ENCODE measurements at places on chromosomes 3 and 15. TPM values are rescaled to one million over a fixed set of nuclear protein-coding genes. Genes with fewer than 3 reads are reported as not detected.

- H3K4me3 ChIP-seq = no peak overlapping the region
- no peak for DNase-seq
- H3K27me3 ChIP-seq = no peaks in the 10 kb centered on the region
- H3K36me3 ChIP-seq = no peaks in the 10 kb centered on the region
- H3K27ac ChIP-seq = no peak overlapping the region
- no peaks in the 10 kb centered on the region for H3K4me1 ChIP-seq
These were observed 74.4 kb downstream of the MOBP start for GRCh38 chr3:39541917-39542329.

- H3K27me3 ChIP-seq = no peaks in the 10 kb centered on the region
- no peaks in the 10 kb centered on the region for H3K4me1 ChIP-seq
- no peak overlapping the region for H3K27ac ChIP-seq
- no peak overlapping the region for H3K4me3 ChIP-seq
These were observed 6.0 kb downstream of the PLA2G4F start for GRCh38 chr15:42150219-42150970.

DNA sequence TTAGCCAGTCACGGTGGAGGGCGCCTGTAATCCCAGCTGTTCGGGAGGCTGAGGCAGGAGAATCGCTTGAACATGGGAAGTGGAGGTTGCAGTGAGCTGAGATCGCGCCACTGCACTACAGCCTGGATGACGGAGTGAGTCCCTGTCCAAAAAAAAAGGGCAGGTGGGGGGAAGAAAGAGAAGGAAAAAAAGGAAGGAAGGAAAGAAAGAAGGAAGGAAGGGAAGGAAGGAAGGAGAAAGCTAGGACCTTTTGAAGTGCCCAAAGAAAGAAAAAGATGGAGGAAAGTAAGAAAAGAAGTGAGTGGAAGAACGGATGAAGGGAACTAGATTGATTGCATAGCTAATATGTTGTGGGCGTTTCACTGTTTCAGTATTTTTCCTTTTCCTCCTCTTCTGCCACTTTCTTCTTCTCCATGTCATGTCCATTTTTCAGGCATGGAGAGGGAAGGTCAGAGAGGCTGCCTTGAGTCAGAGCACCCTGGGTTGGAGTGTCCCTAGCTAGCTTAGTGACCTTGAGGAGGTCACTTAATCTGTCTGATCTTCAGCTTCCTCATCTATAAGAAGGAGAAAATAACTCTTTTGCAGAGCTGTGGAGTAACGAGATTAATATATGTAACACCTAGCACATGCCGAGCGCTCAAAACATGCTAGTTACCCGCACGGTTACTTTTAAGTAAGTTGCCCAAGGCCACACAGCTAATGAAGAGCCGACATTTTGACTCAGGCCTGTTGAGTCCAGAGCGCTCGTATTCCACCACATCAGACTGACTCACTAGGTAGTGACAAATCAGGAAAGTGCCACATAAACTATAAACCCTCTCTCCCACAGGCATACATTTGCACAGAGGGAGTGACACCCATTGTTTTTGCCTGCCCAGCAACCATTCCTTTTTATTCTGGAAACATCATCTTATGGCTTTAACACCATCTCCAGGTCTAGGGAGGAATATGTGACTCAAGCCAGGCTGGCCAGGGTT, 42.2 kb downstream of the BHLHE40 start:
- no peaks in the 10 kb centered on the region for H3K36me3 ChIP-seq
- H3K27me3 ChIP-seq = no peaks in the 10 kb centered on the region

DNA sequence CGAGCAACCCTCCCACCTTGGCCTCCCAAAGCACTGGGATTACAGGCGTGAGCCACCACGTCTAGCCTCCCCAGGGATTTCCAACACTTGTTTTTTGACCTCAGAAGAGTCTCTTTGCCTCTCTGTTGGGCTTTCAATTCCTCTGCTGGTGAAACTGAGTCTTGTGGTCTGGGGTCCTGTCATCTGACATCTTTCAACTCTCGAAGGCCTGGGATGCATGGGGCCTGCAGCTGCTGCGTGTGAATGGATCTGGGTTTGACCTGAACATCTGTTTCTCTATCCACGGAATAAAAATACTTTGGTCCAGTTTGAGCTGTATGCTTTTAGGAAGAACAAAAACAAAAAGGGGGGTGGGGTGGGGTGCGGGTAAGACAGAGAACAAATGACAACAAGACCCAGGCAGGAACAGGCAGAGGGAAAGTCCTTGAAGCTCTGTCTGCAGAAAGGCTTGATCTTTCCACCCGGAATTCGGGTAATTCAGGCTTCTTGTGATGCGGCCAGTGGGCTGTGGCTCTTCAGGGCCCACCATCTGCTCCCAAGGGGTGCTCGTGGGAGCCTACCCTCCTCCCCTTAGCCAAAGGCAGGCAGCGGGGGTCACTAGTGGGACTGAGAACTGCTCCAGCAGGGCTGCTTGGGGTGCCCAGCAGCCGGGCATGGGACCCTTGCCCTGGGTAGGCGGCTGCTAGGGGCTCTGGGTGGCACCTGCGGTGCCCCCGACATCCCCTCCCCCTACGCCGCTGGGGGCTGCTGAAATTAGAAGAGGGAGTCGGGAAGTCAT, 71.5 kb downstream of the SLC12A8 start:
- peak overlapping the region; percentile 51 for H3K27ac ChIP-seq
- peak overlapping the region; percentile 49 for H3K4me3 ChIP-seq
- peaks cover 31% of the 10 kb centered on the region for H3K4me1 ChIP-seq
- no peaks in the 10 kb centered on the region for H3K27me3 ChIP-seq
- H3K36me3 ChIP-seq = no peaks in the 10 kb centered on the region

- H3K36me3 ChIP-seq = no peaks in the 10 kb centered on the region
- H3K4me3 ChIP-seq = no peak overlapping the region
- no peak overlapping the region for H3K27ac ChIP-seq
- DNase-seq = no peak
- no peaks in the 10 kb centered on the region for H3K4me1 ChIP-seq
- no peaks in the 10 kb centered on the region for H3K27me3 ChIP-seq
These were observed 356.0 kb upstream of the RBMS3 start for GRCh38 chr3:28924744-28925360.

DNA sequence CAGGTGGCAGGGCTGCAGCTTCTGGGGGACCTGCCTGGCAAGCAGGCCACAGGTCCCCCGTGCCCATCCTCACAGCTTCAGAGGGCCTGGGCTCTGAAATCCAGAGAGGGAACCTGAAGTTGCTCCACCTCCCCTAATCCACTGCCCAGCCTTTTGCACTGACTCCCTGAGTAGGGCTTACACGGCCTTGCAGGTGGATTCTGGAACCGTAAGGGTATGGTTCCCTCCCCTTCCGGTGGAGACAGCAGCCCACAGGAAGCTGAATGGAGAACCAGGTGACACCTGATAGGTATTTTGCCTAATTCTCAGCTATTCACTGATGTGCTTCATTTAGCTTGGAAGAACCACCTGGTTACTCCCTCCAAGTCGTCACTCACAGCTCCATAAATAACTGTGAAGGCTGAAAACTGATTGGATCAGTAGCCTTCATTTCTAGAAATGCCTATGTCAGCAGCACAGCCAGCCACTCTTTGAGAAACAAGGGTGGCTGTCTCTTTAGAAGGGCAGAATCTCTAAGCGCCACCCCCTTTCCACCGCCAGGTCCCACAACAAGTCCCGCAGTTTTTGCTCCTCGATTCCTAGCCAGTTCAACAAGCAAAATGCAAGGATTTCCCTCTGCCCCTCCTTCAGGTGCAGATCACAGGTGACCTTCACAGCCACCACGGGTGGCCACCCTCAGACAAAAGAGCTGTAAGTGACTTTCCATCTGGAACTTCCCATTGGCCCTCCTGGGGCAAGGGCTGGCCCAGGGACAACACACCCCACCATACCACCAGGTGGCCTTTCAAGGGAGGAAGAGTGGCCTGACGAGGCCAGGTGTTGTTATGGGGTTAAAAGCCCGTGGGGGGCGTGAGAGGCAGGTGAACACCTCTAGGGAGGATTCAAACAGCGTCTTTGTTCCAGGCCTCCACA, 112.9 kb downstream of the SEC22A start:
- H3K36me3 ChIP-seq = no peaks in the 10 kb centered on the region
- H3K27me3 ChIP-seq = no peaks in the 10 kb centered on the region
- no peaks in the 10 kb centered on the region for H3K4me1 ChIP-seq
- no peak overlapping the region for H3K4me3 ChIP-seq

GRCh38 chr15:75051191-75051608, 27.8 kb downstream of the PPCDC start:
- H3K4me3 ChIP-seq = no peak overlapping the region
- no peaks in the 10 kb centered on the region for H3K27me3 ChIP-seq
- H3K4me1 ChIP-seq = no peaks in the 10 kb centered on the region
- H3K27ac ChIP-seq = no peak overlapping the region
- peaks cover 21% of the 10 kb centered on the region for H3K36me3 ChIP-seq

GRCh38 chr3:48765376-48765775, 48.4 kb upstream of the IP6K2 start:
- no peaks in the 10 kb centered on the region for H3K27me3 ChIP-seq
- no peaks in the 10 kb centered on the region for H3K4me1 ChIP-seq
- no peak overlapping the region for H3K4me3 ChIP-seq
- peaks cover 23% of the 10 kb centered on the region for H3K36me3 ChIP-seq
- DNase-seq = no peak
- no peak overlapping the region for H3K27ac ChIP-seq

- no peak overlapping the region for H3K4me3 ChIP-seq
- H3K27me3 ChIP-seq = no peaks in the 10 kb centered on the region
- H3K36me3 ChIP-seq = no peaks in the 10 kb centered on the region
- no peak for DNase-seq
- no peak overlapping the region for H3K27ac ChIP-seq
These were observed 2.6 kb upstream of the WDR6 start for GRCh38 chr3:49004352-49005302.

GRCh38 chr3:140463355-140463754, 214.5 kb upstream of the TRIM42 start:
- no peaks in the 10 kb centered on the region for H3K27me3 ChIP-seq
- no peak for DNase-seq
- no peaks in the 10 kb centered on the region for H3K36me3 ChIP-seq
- H3K4me1 ChIP-seq = no peaks in the 10 kb centered on the region
- H3K27ac ChIP-seq = no peak overlapping the region

- no peaks in the 10 kb centered on the region for H3K27me3 ChIP-seq
- DNase-seq = no peak
- H3K4me1 ChIP-seq = no peaks in the 10 kb centered on the region
- H3K36me3 ChIP-seq = no peaks in the 10 kb centered on the region
- H3K27ac ChIP-seq = no peak overlapping the region
These were observed 612.1 kb upstream of the NR2F2 start for GRCh38 chr15:95718441-95718840.

- H3K36me3 ChIP-seq = no peaks in the 10 kb centered on the region
- H3K4me1 ChIP-seq = no peaks in the 10 kb centered on the region
- H3K4me3 ChIP-seq = no peak overlapping the region
- H3K27me3 ChIP-seq = no peaks in the 10 kb centered on the region
- H3K27ac ChIP-seq = no peak overlapping the region
These were observed 346.3 kb upstream of the UBE2E2 start for GRCh38 chr3:22856811-22857210.

DNA sequence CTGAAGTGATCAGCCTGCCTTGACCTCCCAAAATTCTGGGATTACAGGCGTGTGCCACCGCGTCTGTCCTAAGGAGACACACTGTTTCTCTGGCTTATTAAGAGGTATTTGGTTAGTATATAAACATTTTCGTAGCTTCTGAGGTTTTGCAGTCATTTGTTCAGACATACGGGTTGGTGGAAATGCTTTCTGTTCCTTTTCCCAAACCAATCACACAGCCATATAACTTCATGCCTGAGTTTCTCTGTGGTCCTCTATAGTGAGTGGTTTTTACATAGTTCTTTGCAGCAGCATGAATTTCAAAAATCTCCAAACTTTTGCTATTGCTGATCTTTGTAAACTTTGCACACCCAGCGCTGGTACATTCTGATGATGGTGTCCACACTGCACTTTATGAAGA, 100.5 kb downstream of the AKAP13 start:
- peaks cover 20% of the 10 kb centered on the region for H3K4me1 ChIP-seq
- no peak overlapping the region for H3K4me3 ChIP-seq
- H3K27me3 ChIP-seq = no peaks in the 10 kb centered on the region
- H3K36me3 ChIP-seq = no peaks in the 10 kb centered on the region

DNA sequence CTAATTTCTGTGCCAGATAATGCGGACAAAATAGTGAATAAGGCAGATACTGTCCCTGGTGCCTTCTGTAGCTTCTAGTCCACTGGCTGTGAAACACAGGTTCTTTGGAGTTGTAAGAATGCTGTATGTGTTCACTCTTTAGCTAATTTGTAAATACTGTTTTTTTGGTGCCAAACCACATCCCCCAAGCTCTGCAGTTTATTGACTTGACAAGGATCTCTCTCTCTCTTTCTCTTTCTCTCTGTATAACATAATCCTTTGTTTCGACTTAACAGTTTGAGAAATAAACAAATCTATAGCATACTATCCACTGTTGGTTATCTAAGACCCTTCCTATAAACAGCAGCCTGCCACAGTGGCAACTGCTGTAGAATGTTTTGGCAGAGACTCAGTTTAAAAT, 7.6 kb downstream of the SMAD3 start:
- H3K27me3 ChIP-seq = no peaks in the 10 kb centered on the region
- H3K27ac ChIP-seq = no peak overlapping the region
- no peak overlapping the region for H3K4me3 ChIP-seq
- no peaks in the 10 kb centered on the region for H3K36me3 ChIP-seq

DNA sequence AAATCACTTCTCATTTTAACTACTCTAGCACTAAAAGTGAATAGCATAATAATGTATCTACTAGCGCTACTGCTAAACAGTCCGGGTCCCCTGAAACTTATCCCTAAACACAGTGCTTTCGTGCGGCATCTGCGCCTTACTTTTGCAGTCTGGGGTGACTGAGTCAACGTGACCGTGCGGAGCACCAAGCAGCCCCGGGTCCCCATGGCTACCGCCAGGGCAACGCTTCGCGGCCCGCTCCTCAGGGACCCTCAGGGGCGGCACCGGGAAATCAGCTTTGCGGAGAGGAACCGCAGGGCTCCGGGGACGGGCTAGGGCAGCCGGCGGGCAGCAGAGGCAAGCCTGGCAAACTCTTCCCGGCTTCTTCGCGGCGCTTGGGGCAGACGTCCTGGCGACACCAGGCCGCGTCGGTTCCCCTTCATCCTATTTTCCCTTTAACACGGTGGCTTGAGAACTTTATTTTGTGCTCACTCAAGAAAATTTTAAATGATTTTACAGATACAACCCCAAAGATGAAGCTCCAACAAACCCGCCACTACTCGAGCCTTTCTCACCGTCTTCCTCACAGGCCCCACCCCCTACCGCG, 757 bp upstream of the DIPK2A start:
- no peaks in the 10 kb centered on the region for H3K36me3 ChIP-seq
- DNase-seq = peak; percentile 62
- peak overlapping the region; percentile 84 for H3K27ac ChIP-seq
- peaks cover 10% of the 10 kb centered on the region for H3K4me1 ChIP-seq
- peak overlapping the region; percentile 61 for H3K4me3 ChIP-seq

GRCh38 chr3:35932995-35933394, 293.7 kb downstream of the ARPP21 start:
- H3K27me3 ChIP-seq = no peaks in the 10 kb centered on the region
- no peaks in the 10 kb centered on the region for H3K36me3 ChIP-seq
- no peak overlapping the region for H3K27ac ChIP-seq
- DNase-seq = no peak

Gene IL5RA
- total RNA-seq = not detected

Gene PYGO1
- total RNA-seq = not detected

Gene CD96
- 309 TPM for total RNA-seq

Gene MUC20
- 12.2 TPM for total RNA-seq

Gene AGBL1
- total RNA-seq = not detected

Gene ETV5
- 2.3 TPM for total RNA-seq

Gene LIPC
- total RNA-seq = 0.77 TPM

Gene NMNAT3
- total RNA-seq = 3.3 TPM

Gene PP2D1
- total RNA-seq = not detected

All from naive thymus-derived CD4-positive, alpha-beta T cell (primary cell).